ENCODE measurements at places on chromosomes 1 and 21. TPM values are rescaled to one million over a fixed set of nuclear protein-coding genes. Genes with fewer than 3 reads are reported as not detected.

SMIM1 gene
- total RNA-seq: 2.0 TPM

- DNase-seq: no peak
- H3K27me3 ChIP-seq: peaks cover 5% of the 10 kb centered on the region
- H3K36me3 ChIP-seq: no peaks in the 10 kb centered on the region
- no peaks in the 10 kb centered on the region for H3K4me1 ChIP-seq
Measured at GRCh38 chr1:228548788-228549187, 61.6 kb downstream of the RNF187 start.

DNA sequence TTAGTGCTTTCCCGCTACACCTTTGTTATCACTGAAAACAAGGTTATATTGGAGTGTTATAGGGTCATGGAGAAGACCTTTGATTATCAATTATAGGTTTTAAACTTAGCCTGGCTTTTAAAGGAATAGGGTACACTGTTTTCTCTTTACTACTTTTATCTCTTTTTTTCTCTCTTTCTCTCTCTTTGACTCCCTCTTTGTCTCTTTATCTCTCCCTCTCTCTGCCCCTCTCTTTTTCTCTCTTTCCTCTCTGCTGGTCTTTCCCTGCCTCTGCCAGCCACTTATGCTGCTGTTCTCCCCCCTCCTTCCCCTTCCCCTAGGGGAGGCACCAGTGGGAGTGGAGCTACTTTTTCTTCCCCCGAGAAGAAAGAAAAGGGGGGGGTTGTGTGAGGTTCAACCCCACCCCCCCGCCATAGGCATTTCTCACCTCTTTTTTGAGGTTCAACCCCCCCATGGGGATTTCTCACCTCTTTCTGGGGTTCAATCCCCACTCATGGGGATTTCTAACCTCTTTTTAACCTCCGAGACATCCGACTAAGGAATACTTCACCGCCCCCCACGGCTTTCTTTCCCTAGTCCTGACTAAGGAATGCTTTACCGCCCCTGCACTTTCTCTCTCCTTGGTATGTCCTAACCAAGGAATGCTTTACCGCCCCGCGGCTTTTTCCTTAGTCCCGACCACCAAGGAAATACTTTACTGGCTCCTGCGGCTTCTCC lies 17.2 kb upstream of the ZBTB8B start:
- no peak for DNase-seq
- H3K36me3 ChIP-seq: peaks cover 3% of the 10 kb centered on the region
- no peaks in the 10 kb centered on the region for H3K4me1 ChIP-seq

- no peak overlapping the region for H3K27ac ChIP-seq
- H3K4me3 ChIP-seq: peak overlapping the region; percentile 32
- H3K36me3 ChIP-seq: no peaks in the 10 kb centered on the region
Measured at GRCh38 chr1:197399755-197400521, 131.9 kb downstream of the CRB1 start.

PKN2 gene
- 17.9 TPM for total RNA-seq

- H3K4me1 ChIP-seq: peaks cover 84% of the 10 kb centered on the region
- DNase-seq: no peak
- H3K27me3 ChIP-seq: no peaks in the 10 kb centered on the region
- no peak overlapping the region for H3K4me3 ChIP-seq
- H3K27ac ChIP-seq: no peak overlapping the region
Measured at GRCh38 chr21:37460196-37460595, 93.6 kb downstream of the DYRK1A start.

GRCh38 chr1:201475130-201475529 lies 6.1 kb upstream of the PHLDA3 start:
- DNase-seq: no peak
- H3K27me3 ChIP-seq: peaks cover 35% of the 10 kb centered on the region
- H3K4me1 ChIP-seq: no peaks in the 10 kb centered on the region
- H3K4me3 ChIP-seq: no peak overlapping the region
- H3K27ac ChIP-seq: no peak overlapping the region

PARP1 gene
- total RNA-seq: 265 TPM

All from activated naive CD4-positive, alpha-beta T cell treated with anti-CD3 and anti-CD28 coated beads for 36 hours (primary cell).